ENCODE measurements at places on chromosomes 2 and 18.

- no peak for DNase-seq
Measured at GRCh38 chr2:154470376-154470775, 228.1 kb upstream of the KCNJ3 start.

GRCh38 chr2:11891671-11892440, 145.4 kb downstream of the LPIN1 start:
- DNase-seq, result no peak

DNA sequence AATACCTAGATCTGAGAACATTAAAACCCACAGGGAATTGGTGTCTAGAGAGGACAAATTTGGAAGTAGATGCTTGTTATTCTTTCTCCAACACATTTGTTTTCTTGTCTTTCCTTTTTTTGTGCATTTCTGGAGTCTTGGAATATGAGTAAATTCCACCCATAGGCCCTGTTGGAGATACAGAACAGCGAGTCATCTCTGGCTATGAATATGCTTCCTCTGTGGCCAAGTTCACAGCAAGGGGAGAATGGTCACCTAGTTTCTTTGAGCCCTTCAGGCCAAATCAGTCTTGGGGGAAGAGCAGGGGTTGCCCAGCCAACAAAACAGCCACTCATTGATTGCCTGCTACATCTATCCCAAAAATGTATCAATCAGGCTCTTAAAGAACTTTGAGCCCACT, 31.3 kb downstream of the SP140L start:
- DNase-seq, result no peak

DNA sequence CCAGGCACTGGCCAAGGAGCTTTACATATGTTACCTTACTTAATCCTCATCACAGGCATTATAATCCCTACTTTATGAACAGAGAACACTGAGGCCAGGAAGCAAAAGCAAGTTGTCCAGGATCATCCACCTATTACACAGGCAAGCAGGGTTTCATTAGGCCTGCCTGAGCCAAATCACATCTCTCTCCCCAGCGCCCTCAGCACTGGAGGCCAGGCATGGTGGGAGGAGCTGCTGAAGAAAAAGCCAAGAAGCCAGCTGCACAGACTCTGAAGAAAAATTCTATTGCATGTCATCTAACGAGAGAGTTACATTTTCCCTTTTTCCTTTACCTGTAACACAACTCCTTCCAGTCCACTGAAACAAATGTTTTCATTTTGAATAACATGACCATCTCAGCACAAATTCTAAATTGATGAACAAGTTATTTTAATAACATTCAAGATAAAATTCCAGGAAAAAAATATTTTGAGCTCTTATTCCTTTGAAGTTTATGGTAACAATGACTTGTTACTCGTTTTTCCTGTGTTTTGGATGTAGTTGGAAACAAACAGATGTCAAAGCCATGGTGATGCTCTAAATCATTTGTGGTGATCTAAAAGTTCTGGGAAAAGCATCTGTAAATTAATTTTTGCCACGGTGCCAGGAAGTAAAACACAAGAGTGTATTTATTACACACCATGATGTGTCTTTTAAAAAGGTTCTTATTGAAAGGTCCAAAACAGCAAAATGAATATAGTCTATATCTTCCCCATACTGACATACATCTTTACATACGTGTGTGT, 139.0 kb upstream of the ITGB6 start:
- DNase-seq, result peak; percentile 64

- no peak for DNase-seq
Measured at GRCh38 chr2:22930781-22931180, 454.2 kb upstream of the KLHL29 start.

GRCh38 chr2:65749545-65749944, 317.1 kb upstream of the SPRED2 start:
- DNase-seq, result no peak

GRCh38 chr2:129877795-129878775, 101.4 kb upstream of the RAB6C start:
- DNase-seq, result peak; percentile 13

DNA sequence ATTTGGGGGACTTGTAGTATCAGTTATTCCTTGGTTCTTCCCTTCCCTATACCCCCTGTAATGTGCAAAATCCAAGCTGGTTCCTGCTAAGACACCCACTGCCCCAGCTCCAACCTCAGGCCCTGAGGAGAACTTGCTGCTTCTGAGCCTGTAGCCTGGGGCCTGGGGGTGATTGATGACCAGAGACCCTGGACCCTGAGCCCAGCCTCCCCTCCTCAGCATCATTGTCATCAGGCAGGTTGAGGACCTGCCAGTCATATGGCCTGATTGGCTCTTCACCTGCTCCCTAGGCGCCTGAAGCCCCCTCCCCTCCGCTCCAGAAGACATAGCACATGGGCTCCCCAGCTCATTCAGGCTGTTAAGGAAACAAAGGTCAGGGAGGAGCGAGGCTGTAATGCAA, 73.8 kb upstream of the YWHAQ start:
- DNase-seq, result no peak

GRCh38 chr2:120904830-120905234, 169.2 kb downstream of the GLI2 start:
- peak; percentile 64 for DNase-seq

DNA sequence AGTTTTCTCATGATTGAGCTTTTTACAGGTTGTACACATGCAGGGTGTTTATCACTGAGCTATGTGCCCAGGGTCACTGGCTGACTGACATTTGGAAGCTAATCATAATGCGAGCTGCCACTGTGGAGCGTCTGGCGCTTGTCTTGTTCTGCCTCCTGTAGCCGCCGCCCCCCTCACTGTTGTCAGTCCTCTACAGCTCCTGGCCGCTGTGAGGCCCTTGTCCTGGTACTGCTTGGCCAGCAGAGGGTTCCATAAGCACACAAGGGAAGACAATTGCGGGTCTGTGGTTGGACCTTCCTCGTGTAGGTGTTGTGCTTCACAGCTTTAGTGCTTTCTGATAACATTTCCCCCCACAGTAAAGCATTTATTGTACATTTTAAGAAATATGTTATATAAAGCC, 105.6 kb upstream of the LDLRAD4 start:
- DNase-seq, result peak; percentile 68

- DNase-seq, result no peak
Measured at GRCh38 chr2:164954954-164955701, at the start of gene SLC38A11. TSS of gene SLC38A11 (minus strand) at chr2:164955525. CDS start at chr2:164955247, 278 bp downstream.

DNA sequence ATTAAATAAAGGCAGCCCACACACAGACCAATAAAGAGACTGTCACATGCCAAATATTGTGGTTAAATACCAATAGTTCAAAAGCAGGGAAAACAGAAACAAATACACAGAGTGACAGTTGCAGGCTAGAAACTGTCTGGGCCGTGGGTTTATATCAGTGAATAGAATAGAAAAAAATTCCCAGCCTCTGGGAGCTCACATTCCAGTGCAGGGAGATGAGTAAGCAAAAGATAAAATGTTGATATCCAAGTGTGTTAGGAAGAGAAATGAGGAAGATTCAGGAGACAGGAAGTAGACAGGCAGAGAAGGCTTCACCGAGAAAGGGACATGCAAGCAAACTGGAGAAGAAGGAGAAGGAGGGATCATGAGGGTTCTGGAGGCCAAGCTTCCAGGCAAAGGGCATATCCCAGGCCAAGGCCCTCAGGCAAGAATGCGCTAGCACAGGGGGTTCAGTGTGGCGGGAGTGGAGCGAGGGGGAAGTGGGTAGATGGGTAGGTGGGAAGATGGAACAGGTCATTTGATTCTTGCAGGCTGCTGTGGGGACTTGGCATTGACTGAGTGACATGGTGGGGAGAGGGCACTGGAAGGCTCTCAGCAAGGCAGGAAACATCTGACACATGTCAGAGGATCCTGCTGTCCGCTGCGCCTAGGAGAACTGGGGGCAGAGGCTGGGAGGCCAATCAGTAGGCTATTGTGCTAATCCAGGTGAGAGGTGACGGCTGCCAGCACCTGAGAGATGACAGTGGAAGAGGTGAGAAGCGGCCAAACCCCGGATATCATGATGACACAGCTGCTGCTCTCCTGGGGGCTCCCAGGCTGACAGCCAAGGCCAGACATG, 89.2 kb downstream of the ZBTB7C start:
- peak; percentile 68 for DNase-seq
